ENCODE measurements at places on chromosomes 6 and 20. TPM values are rescaled to one million over a fixed set of nuclear protein-coding genes. Genes with fewer than 3 reads are reported as not detected.

DNA sequence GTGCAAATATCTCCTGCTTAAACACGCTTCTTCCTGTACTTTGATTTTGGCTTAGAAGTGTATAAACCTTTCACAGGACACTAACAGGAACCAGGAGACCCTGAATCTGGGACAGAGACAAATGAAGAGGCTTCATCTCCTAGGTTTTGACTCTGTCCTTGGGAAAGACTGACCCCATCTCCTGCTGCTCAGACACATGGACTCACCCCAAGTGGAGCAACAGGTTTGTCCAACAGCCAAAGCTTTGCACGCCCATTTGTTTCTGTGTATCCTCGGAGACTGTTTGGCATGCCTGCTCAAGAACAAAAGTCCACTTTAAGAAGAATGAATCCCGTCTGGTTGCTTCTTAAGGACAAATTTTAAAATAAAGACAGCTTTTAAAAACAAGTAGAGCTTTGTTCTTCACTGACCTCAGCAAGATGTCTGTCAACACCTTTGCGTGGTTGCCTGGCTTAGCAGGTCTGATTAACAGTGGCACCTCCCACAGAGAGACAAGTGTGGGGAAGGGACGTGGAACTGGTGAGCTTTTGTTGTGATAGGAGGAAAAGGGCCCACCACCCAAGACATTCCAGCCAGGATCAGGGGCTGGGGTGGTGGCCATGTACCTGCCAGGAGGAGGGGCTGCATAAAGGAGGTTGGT lies 202.6 kb downstream of the SOD2 start:
- DNase-seq, result no peak

DNA sequence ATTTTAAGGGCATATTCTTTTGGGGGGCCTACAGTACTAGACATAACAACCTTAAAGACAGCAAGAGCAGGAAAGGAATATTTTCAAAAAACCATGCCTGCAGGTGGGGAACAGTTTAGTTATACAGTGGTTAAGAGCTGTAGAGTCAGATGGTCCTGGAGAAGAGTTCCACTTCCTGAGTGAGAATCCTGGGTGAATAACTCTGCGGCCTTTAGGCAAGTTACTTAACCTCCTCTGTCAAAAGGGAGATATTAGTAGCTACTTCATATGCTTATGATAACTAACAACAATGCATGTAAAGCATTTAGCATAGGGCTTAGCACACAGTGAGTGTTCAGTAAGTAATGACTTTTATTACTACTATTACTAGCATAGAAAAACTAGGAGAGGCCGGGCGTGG lies 119.2 kb upstream of the TAB2 start:
- no peak for DNase-seq

The C20orf144 gene
- not detected for total RNA-seq

The RCAN2 gene
- total RNA-seq, result 289 TPM

The KIAA1755 gene
- 45.4 TPM for total RNA-seq
